Activated CD8-positive, alpha-beta memory T cell treated with anti-CD3 and anti-CD28 coated beads for 1 hour (primary cell): ENCODE measurements at places on chromosomes 16 and 17.
A peak's percentile ranks its signal among the peaks of the same experiment; 100 is the strongest.

GRCh38 chr16:8721336-8722024 lies 47.1 kb downstream of the ABAT start:
- DNase-seq, result no peak

DNA sequence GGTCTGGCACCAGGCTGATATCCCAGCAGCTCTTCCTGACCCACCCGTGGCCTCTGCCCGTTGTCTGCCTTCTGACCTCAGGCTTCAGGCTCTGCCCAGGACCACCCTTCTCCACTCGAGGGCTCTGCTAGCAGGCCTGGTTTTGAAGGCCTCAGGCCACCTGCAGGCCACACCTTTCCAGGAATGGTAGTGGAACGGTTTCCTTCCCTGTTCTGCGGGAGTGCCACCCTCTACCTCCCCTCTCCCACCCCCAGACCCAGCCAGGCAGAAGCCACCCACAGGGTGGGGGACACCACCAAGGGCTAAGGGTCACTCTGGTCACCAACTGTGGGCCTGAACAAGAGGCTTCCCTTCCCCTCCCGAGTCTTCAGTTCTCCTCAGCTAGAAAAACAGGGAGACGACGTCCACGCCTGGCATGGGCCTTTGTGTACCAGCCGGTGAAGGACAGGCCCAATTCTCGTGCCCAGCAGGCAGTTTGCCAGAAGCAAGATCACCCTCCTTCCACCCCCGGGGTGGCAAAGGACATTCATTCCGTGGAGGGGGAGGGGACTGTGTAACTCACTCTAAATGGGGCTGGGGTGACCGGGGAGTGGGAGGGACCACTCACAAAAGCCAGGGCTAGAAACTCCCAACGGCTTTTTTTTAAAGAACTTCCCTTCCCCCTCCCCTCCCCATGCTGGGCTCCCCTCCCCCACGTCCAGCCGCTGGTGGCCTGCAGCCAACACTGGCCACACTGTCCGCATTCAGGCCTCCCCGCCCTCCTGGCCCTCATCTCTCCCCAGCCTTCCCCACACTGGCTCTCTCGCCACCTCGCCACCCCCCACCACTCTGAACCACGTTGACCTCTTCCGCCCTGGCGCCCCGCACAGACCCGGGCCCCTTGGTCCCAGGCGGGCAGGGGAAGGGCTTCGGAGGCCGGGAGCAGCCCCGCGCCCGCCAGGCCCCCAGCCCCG lies 7.7 kb downstream of the CBX4 start:
- DNase-seq, result no peak

DNA sequence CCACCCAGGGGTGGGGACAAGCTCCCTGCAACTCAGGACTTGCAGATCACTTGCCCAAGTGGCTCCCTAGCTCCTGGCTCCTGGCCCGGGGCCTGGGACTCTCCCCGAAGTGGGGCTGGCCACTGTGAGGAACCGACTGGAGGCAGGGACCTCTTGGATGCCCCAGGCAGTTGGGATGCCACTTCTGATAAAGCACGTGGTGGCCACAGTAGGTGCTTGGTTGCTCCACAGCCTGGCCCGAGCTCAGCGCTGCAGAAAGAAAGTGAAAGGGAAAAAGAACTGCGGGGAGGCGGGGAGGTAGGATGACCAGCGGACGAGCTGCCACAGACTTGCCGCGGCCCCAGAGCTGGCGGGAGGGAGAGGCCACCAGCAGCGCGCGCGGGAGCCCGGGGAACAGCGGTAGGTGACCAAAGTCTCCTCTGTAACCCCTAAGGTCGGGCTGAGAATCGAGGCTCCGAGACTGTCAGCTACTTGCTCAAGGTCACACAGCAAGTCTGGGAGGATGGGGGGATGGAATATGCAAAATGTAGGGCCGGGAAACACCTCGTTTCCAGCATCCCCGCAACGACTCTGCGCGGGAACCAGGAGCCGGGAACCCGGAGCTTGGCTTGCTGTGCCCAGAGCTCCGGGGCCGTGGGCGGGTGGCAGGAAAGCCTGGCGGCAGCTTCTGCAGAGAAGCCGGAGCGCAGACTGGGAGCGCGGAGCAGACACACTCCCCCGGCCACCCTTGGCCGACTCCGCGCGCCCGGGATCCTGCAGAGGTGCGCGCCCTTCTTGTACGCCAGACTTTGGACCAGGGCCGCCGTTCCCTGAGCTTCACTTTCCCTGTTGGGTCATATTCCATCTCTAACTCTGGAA lies 1.9 kb downstream of the CIITA start:
- DNase-seq, result peak; percentile 8

- no peak for DNase-seq
Observed at GRCh38 chr17:36879624-36880131, 57.6 kb upstream of the LHX1 start.

- no peak for DNase-seq
Observed at GRCh38 chr17:13350466-13350865, 251.3 kb downstream of the HS3ST3A1 start.

DNA sequence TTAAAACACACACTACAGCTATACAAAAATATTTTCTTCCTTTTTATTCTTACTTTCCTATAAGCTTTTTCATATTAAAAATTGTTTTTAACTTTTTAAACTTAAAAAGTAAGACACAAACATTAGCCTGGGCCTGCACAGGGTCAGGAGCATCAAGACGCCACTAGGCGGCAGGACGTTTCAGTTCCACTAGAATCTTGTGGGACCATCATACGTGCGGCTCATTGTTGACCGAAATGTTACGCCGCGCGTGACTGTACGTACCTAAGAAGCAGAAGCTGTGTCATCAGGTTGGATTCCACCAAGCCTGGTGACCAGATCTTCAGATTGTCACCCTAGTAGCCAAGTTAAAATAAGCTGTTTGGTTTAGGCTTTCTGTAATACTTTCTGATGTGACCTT lies 47.1 kb downstream of the USP10 start:
- DNase-seq, result no peak

DNA sequence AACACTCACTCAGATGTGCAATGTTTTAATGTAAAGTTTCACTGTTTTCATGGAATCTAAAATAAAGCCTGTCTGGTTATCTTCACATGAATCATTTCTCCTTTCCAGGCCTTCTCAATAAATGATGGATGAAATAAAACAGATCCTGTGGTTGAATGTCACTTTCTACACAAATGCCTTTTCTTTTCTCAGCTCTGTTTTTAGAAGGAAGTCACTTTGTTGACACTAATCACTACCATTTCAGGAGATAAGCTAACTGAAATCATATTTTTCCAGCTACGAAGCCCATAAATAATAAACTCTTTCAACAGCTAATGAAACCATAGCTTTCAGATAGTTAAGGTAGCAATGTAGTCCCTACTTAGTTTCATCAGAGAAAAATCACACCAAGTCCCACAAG lies 17.9 kb downstream of the NME2 start:
- DNase-seq, result no peak

DNA sequence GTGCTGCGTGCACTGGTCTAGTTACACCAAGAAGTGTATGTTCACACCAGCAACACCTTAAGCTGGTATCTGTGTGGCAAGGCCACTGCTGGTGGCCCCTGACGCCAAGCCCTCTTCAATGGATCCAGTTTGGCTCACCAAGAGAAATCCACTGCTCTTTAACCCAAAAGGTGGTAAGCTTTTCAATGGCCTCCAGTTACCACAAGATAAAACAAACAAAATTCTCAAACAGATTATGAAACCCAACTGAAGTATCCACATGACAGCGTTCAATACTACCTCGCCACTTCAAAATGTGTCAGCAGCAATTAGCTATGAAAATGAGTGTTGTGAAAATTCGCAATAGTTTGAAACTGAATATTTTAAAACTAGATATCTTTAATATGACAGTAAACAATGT lies 96.5 kb upstream of the AKTIP start:
- DNase-seq, result no peak

DNA sequence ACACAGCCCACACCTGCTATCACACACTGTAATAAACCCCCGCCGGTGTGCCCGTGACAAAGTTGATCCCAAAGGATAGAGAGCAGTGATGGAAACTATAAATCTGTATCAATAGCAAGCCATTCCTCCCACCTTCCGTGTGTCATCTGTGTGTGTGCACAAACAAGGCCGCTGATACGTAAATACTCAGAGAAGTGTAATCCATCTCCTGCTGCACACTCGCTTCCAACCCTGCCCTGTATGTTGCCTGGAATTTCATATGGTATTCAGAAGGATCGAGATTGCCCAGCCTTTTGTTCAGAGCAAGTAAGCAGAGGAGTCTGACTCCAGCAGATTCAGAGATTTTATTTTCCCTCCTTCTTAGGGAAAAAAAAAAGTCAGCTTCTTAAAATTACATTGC lies 581.1 kb upstream of the ZFHX3 start:
- no peak for DNase-seq

- DNase-seq, result no peak
Observed at GRCh38 chr17:73546770-73547536, 97.3 kb downstream of the SDK2 start.

DNA sequence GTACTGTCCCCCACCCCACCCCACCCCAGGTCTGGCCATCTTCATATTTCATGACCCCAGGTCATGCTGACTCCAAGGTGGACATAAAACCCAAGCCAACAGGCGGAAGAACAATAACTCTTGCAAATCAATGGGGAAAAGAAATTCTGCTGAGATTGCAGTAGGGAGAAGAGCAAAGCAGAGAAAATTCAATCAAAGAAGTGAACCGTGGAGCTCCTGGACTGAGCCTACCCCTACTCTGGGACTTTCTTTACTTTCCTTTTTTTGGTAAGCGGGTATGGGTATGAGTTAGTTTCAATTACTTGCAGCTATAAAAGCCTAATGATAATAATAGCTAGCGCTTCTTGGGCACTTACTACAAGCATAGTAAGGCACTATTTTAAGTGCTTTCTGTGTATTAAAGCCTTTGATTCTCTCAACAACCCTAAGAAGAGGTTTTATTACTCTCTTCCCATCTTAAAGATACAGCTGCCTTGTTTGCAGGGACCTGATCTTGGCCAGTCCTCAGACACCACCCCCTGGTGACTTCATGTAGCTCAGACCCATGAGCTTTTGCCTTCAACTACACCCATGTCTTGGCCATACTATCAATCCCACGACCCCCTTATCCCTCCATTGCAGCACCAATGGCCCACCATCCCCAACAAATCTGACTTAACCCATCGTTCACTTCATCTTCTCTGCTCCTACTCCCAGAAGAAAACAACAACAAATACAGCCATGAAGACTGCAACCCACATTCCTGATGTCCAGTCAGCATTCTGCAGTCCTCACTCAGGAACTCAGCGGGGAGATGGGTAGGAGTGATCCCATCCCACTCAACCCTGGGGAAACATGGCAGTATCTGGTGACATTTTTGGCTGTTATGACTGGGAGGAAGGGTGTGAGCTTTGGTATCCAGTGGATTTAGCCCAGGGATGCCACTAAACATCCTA lies 4.4 kb downstream of the GGA2 start:
- no peak for DNase-seq

DNA sequence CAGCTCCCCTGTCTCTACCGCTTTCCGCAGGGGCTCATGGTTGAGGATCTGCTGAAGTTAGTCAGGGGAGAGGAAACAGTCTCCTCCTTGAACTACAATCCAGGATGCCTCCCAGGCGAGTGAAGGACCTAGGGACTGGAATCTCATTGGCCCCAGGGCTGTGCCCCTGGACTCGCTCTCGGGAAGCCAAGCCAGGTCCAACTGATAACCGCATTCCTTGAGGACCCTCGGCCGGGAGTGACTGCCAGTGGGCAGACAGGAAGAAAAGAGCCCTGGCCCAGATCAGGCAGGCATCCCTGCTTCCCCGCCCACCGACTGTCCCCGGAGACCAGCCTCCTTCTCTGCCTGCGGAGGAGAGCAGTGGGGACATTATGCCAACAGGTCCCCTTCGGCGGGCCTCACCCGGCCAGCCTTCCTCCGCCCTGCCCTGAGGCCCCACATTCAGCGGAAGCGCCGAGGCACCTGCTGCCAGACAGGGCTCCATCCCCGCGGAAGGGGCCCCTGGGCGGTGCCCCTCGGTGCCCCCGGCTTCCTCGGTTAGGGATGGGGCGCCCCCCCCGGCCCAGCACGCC lies 776 bp downstream of the LRRC75A start:
- no peak for DNase-seq

DNA sequence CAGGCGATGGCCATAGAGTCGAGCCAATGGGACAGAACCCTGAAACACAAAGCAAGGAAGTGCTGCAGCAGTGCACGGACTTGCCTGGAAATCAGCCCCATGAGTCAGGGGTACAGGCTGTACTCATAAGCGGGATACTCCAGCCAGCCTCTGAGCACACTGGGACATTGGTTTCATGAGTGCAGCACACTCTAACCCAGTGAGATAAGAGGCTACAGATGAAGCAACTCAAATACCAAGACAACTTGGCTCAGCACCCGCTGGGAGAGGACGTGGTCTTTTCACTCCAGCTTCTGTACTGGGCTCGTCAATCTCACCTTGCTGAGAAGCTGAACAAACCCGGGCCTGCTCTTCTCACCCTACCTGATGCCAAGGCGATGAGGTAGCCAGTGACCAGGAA lies 98.2 kb downstream of the AXIN2 start:
- DNase-seq, result no peak

DNA sequence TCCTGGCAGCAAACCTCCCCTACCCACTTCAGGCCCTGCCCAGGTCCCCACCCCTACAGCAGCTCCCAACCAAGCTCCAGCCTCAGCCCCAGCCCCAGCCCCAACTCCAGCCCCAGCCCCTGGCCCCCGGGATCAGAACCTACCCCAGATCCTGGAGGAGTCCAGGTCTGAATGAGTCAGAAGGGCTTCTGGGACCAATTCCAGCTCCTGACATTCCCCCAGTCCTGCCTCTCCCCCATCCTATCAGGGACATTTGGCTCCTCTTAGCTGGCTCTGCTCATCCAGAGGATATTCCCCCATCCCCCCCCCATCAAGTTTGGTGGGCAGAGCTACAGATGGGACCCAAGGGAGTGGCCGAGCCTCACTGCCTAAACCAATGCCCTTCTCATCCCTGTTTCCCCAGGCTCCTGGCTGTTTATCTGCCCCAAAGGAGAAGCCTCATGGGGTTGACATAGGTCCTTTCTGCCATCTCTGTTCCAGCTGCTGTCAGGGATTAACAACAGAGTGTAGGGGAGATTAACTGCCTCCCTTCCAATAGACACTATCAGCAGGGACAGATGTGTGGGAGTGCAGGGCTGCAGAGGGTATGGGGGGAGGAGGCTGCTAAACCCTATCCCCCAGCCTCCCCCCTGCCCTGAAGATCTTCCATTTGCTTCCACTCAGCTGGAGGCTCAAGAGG lies 16.5 kb downstream of the CNTNAP1 start:
- no peak for DNase-seq
